ENCODE measurements at places on chromosomes 1 and 21.

- no peak for DNase-seq
Observed at GRCh38 chr1:28887835-28888682, 26.3 kb upstream of the EPB41 start.

DNA sequence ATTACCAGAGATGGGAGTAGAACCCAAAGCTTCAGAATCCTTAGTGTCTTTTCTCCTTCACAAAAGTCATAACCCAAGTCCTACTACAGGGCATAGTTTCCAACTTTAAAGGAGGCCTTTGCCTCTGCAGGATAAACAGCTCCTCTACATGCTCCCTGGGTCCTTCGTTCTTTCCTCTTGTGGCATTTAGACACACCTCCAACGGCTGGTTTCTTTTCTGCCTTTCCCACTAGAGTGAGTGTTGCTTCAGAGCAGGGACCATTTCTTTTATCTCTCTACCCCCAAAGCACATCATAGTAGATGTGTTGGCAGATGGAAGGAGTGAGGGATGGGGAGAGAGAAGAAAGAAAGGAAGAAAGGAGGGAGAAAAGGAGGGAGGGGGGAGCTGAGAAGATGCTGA lies 144.7 kb upstream of the SPATA6 start:
- no peak for DNase-seq

DNA sequence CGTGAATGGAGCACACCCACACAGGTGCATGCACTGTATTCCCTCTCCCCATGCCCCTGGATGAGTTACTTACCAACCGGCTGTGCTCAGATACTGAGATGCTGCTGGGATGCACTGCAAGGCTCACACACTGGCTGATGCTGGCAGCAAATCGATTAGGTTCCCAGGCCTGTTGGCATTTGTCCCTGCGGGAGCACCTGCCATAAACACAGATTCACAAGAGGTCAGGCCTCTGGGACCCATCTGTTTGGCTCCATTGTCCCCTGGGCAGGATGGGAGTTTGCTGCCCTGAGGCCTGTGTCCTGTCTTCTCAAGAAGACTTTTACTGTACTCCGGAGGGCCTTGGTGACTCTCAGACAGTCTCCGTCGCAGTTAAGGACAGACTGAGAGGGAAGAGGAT lies 145.4 kb downstream of the PLXNA2 start:
- no peak for DNase-seq

- DNase-seq, result no peak
Observed at GRCh38 chr1:63662056-63662836, 69.0 kb downstream of the PGM1 start.

DNA sequence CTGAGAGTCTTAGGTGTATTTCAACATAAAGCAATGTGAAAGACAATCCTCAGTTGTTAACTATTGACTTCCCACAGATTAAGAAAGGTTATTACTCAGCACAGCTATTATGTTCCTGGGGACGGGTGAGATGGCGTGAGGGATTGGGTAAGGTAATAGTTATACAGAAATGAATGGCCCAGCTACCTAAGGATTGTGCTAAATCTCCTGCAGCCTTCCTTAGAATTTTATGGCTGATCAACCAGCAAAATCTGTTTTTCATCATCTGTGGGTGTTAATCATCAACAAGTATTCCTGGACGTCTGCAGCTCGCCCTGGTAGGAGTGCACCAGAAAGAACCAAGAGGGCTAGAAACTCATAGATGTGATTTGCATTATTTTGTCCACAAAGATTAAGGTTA lies 146.0 kb upstream of the IVNS1ABP start:
- DNase-seq, result no peak

DNA sequence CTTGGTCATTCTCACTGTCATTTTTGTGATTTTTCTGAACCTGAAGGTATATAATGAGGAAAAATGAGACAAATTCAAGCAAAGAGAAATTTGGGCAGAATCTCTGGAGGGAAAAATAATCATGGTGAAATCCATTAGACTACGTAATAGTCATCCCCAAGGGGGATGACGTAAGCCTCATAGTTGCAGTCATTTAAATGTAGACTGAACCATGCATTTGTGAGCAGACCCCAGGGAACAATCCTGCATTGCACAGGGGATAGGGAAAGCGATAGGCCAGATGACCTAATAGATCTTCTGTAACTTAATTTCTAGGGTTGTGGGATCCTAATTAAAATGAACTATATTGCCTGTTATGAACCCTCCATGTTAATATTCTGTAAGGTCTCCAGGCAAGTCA lies 167.4 kb upstream of the C1orf21 start:
- DNase-seq, result no peak

GRCh38 chr1:177561436-177561835 lies 390.7 kb downstream of the BRINP2 start:
- no peak for DNase-seq

GRCh38 chr1:156114919-156115513 lies 505 bp downstream of the LMNA start:
- DNase-seq, result no peak

- DNase-seq, result no peak
Observed at GRCh38 chr21:31874812-31875212, 2.0 kb downstream of the HUNK start.

Data from stimulated activated CD8-positive, alpha-beta memory T cell treated with anti-CD3 and anti-CD28 coated beads, Interleukin-15, amount 100 ng/mL, for 48 hours (primary cell).